BJ (cell line): ENCODE measurements at places on chromosomes 5 and 9.

GRCh38 chr5:172442592-172442991 lies 11.7 kb downstream of the SH3PXD2B start:
- DNase-seq: no peak

DNA sequence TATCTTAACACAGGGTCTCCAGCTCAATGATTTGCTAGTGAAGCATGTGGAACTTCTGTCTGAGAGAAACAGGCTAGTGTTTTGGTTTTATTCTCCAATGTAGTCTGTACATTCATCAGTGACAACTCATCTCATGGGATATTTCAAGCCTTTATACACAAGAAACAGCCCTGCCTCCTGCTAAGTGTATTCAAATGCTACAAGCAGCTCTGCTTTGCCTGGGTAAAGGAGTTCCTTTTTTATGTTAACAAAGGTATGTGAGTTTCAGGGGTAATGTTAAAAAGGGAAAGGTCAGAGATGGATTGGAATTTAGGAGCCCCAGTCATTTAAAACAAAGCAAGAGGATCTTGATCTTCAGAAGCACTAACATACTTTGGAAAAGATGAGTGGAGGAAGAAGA lies 498.7 kb downstream of the ISL1 start:
- DNase-seq: no peak

- DNase-seq: no peak
Observed at GRCh38 chr9:134943836-134944235, 26.1 kb upstream of the FCN1 start.

GRCh38 chr9:133893191-133893994 lies 98.7 kb downstream of the VAV2 start:
- no peak for DNase-seq

GRCh38 chr9:130010151-130010988 lies 32.6 kb downstream of the FNBP1 start:
- no peak for DNase-seq

- no peak for DNase-seq
Observed at GRCh38 chr9:70494221-70494620, 79.8 kb upstream of the KLF9 start.

- no peak for DNase-seq
Observed at GRCh38 chr5:90939211-90939610, 380.6 kb downstream of the ADGRV1 start.

DNA sequence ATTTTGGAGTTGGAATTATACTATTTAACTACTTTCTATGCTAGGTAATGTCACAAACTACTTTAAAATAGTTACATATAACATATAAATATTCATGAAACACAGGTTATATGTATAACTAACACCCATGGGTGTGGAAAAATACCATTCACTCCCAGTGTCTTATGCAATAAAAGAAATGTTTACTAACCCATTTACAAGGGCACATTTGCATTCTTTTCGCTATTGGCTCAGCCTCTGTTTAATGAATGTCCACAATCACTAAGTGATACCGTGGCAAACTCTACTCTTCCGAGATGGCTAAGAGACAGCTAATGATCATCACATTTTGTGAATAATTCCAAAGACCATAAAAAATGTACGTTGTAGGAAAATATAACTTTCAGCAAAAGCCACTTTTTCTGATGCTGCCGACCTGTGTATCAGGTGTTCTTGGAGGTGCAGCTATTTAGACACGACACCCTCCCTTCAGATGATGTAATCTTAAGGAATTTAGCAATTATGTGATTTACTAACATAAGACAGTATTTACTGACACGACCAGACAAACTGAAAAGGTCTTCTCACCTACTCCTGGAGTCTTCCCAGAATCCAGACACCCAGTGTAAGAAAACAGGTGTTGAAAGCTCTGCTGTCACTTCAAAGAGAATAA lies 121.7 kb upstream of the FAM120A start:
- DNase-seq: no peak
